Astrocyte of the spinal cord (primary cell): ENCODE measurements at places on chromosomes 6 and 20.
A peak's percentile ranks its signal among the peaks of the same experiment; 100 is the strongest.

GRCh38 chr6:75333676-75334200, 49.1 kb upstream of the TMEM30A start:
- no peak for DNase-seq

DNA sequence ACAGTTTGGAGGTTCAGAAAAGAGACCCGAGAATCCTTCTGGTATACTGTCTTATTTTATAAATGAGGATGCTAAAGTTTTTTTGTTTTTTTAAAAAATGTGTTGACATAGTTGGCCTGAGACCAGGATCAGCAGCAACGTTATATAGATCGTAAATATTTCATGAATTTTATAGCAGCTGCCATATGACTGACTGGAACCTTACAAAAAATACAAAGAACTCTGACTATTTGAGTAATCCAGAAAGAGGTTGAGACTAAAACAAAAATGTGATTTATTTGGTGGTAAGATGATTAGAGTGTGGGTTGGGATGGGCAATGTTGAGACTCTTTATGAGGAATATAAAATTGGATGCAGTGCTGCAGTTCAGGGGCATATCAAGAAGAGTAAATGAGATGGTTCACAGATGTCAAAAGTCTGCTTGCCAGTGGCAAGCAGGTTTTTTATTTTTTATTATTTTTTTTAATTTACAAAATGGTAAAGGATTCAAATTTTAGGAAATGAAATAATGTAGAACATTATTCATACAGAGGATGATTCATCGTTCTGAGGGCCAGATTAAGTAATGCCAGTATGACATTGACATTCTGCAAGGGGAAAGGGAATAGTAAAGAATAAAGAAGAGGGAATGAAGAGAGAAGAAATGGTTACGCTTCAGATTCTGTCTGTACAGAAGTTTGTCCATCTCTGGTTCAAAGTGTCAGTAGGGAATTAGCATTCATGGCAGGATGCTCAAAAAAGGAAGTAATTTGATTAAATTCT, 58.5 kb downstream of the SCAF8 start:
- no peak for DNase-seq

GRCh38 chr20:14488212-14488611, 150.8 kb upstream of the FLRT3 start:
- no peak for DNase-seq

GRCh38 chr6:33116841-33117711, 41.3 kb downstream of the HLA-DPB1 start:
- DNase-seq = no peak

DNA sequence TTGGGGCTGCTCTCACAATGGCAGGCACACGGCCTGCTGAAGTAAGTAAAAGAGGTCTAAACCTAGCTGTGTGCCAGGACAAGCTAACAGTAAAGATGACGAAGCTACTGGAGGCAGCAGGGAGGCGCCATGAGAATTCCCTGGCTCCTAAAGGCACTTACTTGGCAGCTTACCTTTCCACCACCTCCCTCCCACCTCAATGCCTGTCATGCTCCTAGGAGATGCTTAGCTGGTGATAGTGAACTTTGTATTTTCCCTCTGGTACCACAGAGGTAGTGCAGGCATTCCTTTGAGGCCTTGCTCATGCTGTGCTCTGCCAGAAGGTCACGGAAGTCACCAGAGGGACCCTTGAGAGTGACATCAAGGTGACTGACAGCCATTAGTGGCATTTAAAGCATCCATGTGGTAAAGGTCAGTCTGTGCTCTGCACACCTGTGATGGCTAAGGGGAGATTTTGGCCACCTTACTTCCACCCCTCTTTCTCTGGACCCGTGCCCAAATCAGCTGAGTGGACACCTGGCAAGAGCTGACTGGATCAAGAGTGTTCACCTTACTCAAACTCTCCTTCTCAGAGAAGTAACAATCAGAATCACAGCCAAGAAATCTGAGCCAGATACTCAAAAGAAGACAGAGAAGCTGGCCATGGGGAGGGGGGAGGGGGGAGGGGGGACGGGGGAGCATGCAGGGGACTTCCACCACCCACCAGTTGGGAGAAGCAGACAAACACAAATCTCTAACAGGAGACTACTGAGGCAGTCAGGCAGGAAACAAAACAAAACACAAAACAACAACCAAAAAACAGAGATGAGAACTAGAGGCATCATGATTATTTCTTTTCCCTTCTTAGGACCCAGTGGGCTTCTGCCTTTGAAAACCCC, 2.9 kb downstream of the FKBP1A start:
- no peak for DNase-seq

- no peak for DNase-seq
These were observed 37.3 kb downstream of the RNF146 start for GRCh38 chr6:127303917-127304316.

- DNase-seq = peak; percentile 34
These were observed 151.6 kb downstream of the PRIM2 start for GRCh38 chr6:57469072-57469471.

DNA sequence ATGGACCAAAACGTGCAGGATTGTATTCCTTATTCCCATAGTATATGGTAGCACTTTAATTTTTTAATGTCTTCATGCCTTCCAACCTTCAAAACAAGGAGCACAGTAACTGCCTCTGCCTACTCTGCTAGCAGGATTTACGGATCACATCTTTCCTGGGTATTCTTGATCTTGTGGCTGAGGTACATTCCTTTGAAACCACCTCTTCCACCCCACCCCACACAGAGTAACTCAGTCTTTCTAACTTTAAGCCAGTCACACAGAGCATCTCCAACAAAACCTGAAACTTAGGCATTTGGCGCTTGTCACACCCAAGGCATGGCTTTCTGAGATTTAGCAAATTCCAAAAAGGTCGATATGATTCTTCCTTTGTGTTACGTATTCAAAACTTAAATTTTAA, 2.3 kb upstream of the ID4 start:
- DNase-seq = no peak

DNA sequence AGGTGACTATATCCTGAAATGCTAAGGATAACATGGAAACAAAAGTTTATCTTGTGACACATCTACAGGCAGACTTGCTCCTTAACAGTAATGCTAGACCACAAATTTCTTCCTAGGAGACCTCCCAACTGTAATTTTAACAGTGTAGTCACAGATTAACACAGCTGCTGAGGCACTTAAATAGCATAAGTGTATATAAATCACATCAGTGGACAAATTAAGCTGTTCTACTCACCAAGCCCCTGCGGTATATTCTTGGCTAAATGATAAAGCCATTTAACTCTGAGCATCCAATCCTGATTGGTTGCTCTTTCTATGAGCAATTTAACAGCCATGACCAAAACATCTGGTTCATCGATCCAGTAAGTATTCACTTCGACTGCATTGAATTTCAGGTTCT, 73.3 kb upstream of the LYRM2 start:
- DNase-seq = peak; percentile 27

- no peak for DNase-seq
These were observed 113.5 kb downstream of the EPB41L2 start for GRCh38 chr6:130949553-130949952.

DNA sequence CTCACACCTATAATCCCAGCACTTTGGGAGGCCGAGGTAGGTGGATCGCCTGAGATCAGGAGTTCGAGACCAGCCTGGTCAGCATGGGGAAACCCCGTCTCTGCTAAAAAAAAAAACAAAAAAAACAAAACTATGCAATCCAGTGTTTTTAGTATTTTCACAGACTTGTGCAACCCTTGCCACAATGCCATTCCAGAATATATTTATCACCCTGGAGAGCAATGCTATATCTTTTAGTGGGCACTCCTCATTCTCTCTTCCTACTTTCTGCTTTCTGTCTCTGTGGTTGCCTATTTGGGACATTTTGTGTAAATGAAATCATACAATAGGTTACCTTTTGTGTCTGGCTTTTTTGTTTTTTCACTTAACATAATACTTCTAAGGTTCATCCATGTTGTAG, 39.1 kb upstream of the MROH8 start:
- no peak for DNase-seq

DNA sequence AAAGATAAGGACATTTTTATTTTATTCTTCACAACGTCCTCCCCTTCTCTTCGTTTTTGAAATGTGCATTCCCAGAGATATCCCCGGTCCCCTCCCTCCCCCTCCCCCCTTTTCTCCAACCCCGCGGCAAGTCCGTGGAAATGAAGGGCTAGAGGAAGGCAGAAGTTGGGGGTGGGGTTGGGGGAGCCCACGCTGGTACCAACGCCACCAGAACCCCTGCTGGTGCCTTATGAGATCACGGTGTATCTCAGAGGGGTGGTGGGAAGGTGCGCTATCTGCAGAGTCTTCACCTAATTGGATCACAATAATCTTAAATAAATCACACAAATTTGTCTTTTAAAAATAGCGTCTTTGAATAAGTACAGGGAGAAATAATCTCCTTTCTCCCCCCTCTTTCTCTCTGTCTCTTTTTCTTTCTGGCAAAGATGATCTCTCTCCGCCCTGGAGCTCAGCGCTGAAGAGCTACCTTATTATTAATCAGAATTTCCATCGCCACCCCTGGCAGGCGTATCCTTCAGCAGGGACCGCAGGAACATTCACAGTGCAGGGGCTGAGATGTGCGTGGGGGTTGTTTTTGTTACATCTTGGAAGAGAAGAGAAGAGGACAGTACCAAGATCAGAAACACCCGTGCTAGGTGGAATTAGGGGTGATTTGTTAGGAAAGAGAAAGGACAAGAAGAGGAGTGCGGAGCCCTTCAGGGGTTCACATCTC, 915 bp downstream of the CLVS2 start:
- no peak for DNase-seq
